Spinal cord (tissue), 10 donors: ENCODE measurements at places on chromosomes 11 and 22. TPM values are rescaled to one million over a fixed set of nuclear protein-coding genes. Genes with fewer than 3 reads are reported as not detected.

The SLC22A6 gene
- 340 TPM for total RNA-seq

The CARD16 gene
- 5.4 TPM for total RNA-seq

The OOSP4A gene
- total RNA-seq, result not detected

The DEFB131B gene
- not detected for total RNA-seq

The ASPHD2 gene
- 3.7 TPM for total RNA-seq

The TRIM51 gene
- total RNA-seq, result not detected

The CYB5R3 gene
- total RNA-seq, result 30.1 TPM

The CRYBB2 gene
- not detected for total RNA-seq

The C11orf86 gene
- total RNA-seq, result 0.39 TPM

The BBOX1 gene
- 23.5 TPM for total RNA-seq
